ENCODE measurements at places on chromosomes 2 and 18. TPM values are rescaled to one million over a fixed set of nuclear protein-coding genes. Genes with fewer than 3 reads are reported as not detected.

DNA sequence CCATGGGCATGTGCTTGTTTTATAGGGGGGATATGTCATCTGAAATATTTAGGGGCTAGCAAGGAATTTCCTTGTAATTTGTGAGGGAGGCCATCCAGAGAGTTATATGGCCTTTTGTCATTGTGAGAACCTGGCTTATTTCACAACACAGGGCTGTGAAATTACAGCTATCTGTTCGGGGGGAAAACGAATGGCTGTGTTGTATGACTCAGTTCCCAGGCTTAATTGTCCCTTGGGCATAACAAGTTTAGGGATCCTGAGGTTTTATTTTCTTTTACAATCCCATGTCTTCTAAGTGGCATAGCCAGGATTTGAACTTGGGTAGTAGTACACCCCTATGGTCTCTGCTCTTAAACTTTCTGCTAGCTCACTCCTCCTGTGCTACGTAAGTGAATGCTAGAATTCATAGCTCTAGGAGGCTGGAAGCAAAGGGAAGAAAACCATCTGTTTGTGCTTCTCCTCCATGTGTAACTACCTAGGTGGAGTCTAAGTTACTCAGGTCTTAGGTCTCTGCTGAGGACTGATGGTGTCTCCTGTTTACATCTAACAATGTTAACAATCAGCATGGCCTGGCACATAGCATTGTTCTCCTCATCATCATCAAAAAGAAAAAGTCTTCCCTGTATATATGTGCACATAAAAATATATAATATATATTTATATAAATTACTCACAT, 53.8 kb downstream of the SKA1 start:
- DNase-seq = no peak
- H3K36me3 ChIP-seq = no peaks in the 10 kb centered on the region
- no peaks in the 10 kb centered on the region for H3K27me3 ChIP-seq
- H3K4me3 ChIP-seq = no peak overlapping the region
- no peaks in the 10 kb centered on the region for H3K4me1 ChIP-seq

- no peaks in the 10 kb centered on the region for H3K36me3 ChIP-seq
- H3K27me3 ChIP-seq = no peaks in the 10 kb centered on the region
- no peak overlapping the region for H3K27ac ChIP-seq
- DNase-seq = no peak
- no peak overlapping the region for H3K4me3 ChIP-seq
Measured at GRCh38 chr2:211479536-211480150, 923.2 kb downstream of the CPS1 start.

- H3K27me3 ChIP-seq = no peaks in the 10 kb centered on the region
- no peak overlapping the region for H3K4me3 ChIP-seq
- H3K27ac ChIP-seq = no peak overlapping the region
- DNase-seq = no peak
- no peaks in the 10 kb centered on the region for H3K4me1 ChIP-seq
Measured at GRCh38 chr2:188727846-188728245, 246.3 kb upstream of the COL3A1 start.

The EMILIN2 gene
- 2.1 TPM for total RNA-seq
